ENCODE measurements at places on chromosomes 13 and 19.
A peak's percentile ranks its signal among the peaks of the same experiment; 100 is the strongest.

- no peak for DNase-seq
Measured at GRCh38 chr13:98977568-98978265, at the start of gene DOCK9. Gene DOCK9, minus strand, starts transcription at chr13:98978064. Its CDS starts 155 bp downstream, at chr13:98977909.

GRCh38 chr19:55251341-55252081 is 7.3 kb downstream of the PPP6R1 start:
- DNase-seq = peak; percentile 65

GRCh38 chr13:91406619-91407018 is 8.2 kb downstream of the GPC5 start:
- peak; percentile 19 for DNase-seq

DNA sequence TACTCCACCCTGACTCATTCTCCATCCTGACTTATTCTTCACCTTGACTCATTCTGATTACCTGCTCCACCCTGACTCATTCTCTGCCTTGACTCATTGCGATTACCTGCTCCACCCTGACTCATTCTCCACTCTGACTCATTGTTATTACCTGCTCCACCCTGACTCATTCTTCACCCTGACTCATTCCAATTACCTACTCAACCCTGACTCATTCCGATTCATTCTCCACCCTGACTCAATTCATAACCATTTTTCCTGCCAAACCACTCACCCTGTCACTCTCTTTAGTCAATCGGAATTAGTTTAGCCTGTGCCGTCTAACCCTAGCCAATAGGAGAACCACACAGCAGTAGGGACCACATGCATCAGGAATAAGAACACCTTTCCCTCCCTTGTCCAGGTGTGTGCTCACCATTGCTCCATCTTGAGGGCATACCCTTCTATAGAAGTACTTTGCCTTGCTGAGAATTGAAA is 1227.4 kb upstream of the PCDH20 start:
- peak; percentile 18 for DNase-seq

DNA sequence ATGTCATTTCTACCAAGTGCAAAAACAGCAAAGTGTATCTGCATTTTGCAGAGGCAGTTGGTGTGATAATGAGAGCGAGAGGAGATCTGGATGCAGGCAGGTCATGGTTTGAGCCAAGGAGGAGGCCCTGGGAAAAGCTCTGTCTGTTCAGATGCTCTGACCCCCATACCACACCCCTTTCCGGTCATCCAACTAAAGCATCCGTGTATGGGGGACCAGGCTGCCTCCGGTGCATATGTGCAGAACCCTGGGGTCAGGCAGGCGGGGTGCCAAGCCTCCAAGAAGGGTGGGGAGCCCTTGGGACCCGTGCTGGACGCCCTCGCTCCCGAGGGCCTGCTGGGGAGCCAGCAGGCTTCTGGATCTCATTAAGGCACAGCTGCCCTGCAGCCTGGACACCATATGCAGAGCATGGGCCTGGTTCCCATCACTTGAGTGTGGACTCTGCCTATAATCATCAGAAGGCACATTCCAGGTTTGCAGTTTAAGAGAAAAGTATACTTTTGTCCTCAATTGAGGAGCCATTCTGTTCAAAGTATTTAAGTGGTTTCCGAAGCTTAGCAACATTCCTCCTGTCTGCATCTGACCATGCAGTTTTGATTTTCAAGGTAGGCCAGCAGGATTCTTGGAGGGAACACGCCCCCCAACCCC is 56.1 kb downstream of the ALOX5AP start:
- DNase-seq = no peak

DNA sequence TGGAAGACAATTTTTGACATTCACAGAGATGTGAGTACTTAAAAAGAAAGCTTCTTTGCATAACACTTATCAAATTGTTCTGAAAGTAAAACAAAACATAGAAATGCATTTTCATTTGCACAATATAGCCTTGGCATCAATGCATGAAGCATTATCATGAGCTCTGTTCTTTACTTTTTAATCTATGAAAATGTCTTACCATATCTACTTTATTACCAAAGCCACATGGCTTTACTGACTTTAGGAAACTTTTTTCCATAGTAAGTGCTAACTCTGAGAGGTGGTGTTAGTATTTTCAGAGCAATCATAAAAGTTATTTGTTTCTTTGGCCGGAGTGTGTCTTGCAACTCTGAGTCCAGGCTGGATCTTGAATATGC is 10.5 kb downstream of the TNFRSF19 start:
- DNase-seq = no peak

DNA sequence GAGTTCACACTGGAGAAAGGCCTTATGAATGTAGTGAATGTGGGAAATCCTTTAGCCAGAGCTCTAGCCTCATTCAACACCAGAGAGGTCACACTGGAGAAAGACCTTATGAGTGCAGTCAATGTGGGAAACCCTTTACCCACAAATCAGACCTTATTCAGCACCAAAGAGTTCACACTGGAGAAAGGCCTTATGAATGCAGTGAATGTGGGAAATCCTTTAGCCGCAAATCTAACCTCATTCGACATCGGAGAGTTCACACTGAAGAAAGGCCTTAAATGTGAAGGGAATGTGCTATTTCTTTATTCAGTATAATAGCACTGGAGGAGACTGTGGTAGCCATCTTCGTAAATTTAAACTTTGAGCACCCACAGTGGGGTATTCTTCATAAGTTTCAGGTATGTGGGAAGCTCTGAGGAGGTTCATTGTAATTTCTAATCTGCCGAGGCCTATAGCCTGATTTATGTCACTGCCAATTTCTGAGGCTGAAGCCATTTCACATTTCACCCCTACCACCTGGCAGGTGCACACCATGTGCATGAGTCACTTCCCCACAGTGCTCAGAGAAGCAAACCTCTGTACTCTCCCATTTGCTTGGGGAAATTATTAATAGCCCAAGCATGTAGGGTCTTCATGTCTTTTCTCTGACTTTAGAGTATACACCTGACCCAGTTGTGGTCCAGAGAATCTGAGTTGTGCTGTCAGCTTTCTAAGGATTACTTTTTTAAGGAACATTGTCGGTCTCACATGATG is 6.4 kb downstream of the ZNF551 start:
- no peak for DNase-seq

- no peak for DNase-seq
Measured at GRCh38 chr19:824885-825284, 2.8 kb upstream of the AZU1 start.

DNA sequence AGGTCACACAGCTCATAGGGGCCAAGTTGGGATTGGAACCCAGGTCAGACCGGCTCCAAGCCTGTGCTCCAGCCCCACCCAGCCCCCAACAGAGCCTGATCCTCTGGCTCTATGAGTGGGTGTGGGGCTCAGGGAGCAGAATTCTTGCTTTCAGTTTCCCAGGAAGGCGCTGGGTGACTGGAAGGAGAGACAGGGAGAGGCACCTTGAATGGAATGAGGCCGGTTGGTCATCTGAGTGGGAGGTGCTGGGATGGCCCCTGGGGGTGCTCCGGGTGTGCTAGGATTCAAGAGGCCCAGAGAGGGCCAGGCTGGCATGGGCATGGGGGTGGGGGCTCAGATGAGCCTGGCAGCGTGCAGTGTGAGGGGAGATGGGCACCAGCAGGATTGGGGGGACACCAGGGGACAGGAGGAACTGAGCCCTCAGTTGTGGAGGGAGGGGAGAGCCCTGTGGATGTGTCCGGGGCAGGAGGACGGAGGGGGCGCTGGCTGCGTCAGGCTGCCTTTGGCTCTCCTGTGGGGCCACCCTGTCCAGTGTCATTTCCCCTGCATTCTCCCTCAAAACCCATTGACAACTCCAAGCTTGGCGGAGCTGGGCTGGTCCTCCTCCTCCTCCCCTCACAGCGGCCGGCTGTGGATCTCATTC is 31.2 kb upstream of the ANKRD10 start:
- DNase-seq = no peak

DNA sequence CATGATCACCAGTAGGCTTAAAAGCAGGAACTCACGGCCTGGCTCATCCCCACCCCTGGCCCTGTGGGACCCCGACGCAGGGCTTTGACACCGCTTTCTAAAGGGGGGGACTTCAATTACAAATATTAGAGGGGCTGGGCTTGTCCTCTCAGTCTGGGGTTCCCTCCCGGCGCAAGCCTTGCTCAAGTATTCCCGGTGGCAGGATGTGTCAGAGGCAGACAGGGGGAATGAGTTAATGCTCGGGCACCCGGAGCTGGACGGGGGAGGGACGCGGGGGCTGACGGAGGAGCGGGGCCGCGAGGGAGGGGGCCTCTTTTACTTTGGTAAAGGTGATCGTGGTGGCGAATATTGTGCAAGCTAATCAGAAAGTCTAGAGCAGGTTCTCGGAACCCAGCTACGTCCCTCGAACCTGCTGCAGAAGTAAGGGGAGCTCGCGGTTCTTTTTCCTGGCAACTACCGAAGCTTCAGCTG is 1.1 kb downstream of the FGF14 start:
- DNase-seq = no peak

DNA sequence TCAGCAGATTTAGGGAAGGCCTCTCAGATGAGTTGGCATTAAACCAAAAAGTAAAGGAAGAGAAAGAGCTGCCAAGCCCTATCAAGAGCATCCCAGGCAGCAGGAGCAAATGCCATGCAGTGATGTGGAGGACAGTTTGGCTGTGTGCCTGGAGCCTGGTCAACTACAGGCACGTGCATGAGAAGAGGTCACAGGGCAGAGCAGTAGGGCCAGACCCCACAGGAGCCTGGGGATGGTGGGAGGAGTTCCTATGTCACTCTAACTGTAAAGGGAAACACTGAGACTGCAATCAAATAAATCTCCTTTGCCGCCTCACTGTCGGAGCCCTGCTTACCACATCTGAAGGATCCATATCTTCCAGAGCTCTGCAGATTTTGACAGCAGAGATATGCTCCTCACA is 240.5 kb downstream of the ENOX1 start:
- DNase-seq = no peak

- DNase-seq = no peak
Measured at GRCh38 chr19:12804051-12804450, 2.2 kb downstream of the THSD8 start.

- DNase-seq = no peak
Measured at GRCh38 chr19:13023656-13024055, 28.4 kb downstream of the NFIX start.

- DNase-seq = no peak
Measured at GRCh38 chr13:70518081-70518480, 409.8 kb upstream of the KLHL1 start.

GRCh38 chr13:98506728-98507230 is 70.1 kb downstream of the STK24 start:
- DNase-seq = no peak

GRCh38 chr19:35030257-35031071 is at the start of gene SCN1B:
Gene SCN1B, plus strand, starts transcription at chr19:35030470. Its CDS starts 351 bp downstream, at chr19:35030821.
- peak; percentile 84 for DNase-seq

DNA sequence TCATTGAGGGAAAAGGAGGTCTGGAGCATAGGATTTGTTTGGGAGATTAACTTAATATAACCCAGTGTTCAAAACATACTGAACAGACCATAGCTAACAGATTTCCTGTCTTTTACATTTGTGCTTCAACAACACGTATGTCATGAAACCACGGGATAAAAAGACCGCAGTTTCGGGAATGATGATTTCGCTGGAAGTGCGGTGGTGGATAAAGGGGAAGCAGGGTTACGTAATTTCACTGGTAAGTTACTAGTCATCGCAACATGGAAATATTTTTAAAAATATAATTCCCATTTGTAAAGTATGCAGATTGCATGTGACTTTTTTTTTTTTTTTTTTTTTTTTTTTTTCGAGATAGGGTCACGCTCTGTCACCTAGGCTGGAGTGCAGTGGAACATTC is 237.4 kb downstream of the LMO7 start:
- DNase-seq = no peak

- DNase-seq = no peak
Measured at GRCh38 chr19:13068085-13068846, 34.4 kb downstream of the LYL1 start.

GRCh38 chr19:17879466-17879865 is 7.7 kb downstream of the SLC5A5 start:
- no peak for DNase-seq

DNA sequence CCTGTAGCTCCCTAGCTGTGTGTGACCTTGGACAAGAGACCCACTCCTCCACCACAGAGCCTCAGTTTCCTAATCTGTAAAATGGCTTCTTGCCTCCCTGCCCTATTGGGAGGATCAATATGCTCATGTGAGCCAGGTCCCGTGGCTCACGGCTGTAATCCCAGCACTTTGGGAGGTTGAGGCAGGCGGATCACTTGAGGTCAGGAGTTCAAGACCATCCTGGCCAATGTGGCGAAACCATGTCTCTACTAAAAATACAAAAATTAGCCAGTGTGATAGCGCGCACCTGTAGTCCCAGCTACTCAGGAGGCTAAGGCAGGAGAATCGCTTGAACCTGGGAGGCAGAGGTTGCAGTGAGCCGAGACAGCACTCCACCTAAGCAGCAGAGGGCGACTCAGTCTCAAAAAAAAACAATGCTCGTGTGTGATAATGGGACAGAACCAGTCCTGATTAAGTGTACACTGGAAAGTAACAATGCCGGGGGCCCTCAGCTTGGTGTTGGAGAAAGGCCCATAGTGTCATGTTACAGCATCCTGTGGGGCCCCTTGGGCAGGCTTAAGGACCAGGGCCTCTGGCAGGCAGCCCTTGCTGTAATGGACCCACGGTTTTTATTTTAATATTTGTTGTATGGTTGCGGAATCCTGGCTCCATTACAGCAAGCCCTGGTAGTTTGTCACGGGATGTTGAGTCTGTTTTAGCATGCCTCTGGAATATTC is 6.8 kb downstream of the RPS11 start:
- peak; percentile 54 for DNase-seq

DNA sequence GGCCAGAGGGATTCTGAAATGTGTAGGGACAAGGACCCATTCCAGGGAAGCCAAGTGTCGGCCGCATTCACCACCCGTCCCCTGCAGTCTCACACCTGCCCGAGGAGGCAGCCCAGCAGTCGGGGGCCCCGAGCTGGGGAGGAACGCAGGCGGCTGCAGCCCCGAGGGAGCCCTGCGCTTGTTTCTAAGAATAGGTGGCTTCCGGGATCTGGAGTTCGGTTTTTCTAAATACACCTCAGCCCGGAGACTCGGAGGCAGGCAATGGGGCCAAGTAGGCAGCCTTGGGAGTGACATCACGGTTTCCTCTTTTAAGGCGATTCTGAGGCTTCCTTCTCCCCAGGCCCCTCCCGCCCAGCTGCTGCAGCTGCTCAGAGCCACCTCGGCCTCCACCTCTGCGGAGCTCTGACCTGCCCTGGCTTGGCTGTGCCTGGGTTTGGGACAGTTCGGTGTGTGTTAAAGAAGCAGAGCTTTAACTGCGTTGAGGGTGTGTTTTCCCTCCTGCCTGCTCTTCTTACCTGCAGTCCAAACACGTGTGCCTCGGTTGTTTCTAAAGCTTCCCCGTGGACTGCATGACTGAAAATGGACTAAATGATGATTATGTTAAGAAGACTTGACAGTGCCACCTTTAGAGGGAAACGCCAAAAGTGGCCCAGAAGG is 80.5 kb downstream of the COL4A2 start:
- peak; percentile 24 for DNase-seq

- DNase-seq = no peak
Measured at GRCh38 chr19:12815088-12815487, 8.7 kb downstream of the RNASEH2A start.

GRCh38 chr13:95647321-95647720 is 2.8 kb upstream of the DZIP1 start:
- DNase-seq = no peak
